Pulmonary artery endothelial cell (primary cell): ENCODE measurements at places on chromosomes 7 and 10. TPM values are rescaled to one million over a fixed set of nuclear protein-coding genes. Genes with fewer than 3 reads are reported as not detected.
A peak's percentile ranks its signal among the peaks of the same experiment; 100 is the strongest.

DNA sequence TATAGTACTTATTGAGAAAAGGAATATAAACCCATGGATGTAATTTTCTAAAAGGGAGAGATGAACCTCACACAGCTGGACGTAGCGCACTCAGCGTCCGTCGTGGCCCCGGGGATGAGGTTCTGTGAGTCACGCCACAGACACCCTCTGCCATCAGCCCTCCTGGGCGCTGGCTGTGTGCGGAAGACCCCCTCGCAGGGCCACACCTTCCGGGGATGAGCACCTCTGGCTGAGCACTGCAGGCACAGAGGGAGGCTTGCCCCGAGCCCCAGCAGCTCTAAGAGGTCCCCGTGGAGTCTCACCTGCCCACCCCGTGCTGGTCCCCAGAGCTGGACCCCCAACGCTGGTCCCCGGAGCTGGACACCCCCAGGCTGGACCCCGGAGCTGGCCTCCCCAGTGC, 215.8 kb downstream of the PTPRN2 start:
- no peak for DNase-seq

GRCh38 chr7:31113660-31114059, 61.6 kb downstream of the ADCYAP1R1 start:
- no peak for DNase-seq

- no peak for DNase-seq
These were observed 3.2 kb downstream of the HHEX start for GRCh38 chr10:92692697-92693533.

GRCh38 chr10:104376784-104377300, 23.2 kb downstream of the CFAP58 start:
- no peak for DNase-seq

- DNase-seq, result no peak
These were observed 10.8 kb downstream of the ATP6V0E2 start for GRCh38 chr7:149884541-149884940.

DNA sequence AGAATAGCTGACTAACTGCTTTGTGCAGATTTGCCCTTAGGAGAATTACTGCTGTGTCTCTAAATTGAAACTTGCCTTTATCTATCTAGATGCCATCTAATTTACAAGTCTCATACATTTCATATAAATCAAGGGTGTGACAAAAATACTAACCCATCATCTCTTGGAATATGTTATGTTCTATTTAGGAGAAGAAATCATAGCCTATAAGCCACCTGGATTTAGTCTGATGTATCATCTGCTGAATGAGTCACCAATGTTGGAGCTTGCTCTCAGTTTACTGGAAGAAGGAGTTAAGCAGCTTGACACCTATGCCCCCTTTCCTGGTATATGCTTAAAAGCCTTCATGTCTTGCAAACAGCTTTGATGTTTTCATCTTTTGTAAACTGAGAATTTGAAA, 43.5 kb downstream of the NUP205 start:
- DNase-seq, result no peak

DNA sequence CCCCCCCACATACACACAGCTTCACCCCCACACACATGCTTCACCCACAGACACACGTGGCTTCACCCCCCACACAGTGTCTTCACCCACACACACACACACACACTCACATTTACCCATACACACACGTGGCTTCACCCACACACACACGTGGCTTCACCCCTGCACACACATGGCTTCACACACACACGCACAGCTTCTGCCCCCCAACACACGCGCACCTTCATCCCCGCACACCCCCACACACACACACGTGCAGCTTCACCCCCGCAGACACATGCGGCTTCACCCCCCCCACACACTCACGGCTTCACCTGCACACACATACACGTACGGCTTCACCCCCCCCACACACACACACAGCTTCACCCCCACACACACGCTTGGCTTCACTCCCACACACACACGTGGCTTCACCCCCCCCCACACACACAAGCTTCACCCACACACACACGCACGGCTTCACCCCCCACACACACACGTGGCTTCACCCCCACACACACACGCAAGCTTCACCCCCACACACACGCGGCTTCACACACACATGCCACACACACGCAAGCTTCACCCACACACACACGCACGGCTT, 82.4 kb downstream of the NKX6-2 start:
- no peak for DNase-seq

DNA sequence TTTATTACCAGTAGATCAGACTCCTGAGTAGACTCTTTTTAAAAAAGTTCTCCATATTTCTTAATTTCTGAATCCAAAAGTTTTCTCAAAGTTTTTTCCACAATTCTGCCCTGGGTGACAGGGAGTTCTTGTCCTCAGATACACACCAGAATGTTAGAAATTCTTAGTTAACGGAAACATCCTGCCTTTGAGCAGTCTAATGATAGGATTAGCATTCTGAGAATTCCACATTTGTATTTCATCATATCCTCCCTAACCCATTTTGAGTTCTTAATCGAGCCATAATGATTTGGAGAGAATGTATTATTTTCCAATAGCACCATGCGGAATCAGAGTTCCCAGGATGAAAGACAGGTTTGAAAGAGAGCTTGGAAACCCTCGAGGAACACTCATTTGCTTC, 28.9 kb upstream of the MRPS33 start:
- no peak for DNase-seq

DNA sequence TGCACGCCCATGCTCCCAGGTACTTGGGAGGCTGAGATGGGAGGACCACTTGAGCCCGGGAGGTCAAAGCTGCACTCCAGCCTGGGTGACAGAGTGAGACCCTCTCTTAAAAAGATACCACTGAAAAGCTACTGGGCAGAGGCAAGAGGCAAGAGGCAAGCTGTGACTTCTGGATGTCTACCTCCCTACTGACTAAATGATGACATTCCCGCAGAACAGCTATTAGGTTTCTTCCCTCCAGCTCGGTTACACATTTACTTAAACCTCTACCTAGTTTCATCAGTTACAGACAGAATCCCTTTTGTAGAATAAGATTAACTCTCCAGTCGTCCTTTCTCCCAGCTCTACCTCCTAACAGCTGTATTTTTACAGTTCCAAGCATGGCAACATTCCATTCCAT, 21.2 kb downstream of the RHEB start:
- DNase-seq, result no peak

DNA sequence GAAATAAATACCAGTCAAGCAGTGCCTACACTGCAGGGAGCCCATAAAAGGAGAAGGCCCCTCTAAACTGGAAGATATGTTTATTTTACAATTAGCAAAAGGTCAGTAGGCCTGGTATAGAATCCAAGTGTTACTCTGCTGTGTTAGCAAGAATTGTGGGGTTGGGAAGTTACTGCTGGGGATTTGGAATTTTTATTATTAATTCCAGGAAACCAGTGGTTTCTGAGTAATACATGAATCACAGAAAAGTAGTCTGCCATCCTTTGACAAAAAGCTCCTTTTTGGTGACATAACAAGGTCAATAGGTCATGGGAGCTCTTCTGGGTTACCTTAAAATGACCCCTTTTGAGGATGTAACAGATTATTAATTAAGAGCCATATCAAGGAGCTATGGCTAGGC, 67.4 kb downstream of the ZNF92 start:
- DNase-seq, result peak; percentile 51

DNA sequence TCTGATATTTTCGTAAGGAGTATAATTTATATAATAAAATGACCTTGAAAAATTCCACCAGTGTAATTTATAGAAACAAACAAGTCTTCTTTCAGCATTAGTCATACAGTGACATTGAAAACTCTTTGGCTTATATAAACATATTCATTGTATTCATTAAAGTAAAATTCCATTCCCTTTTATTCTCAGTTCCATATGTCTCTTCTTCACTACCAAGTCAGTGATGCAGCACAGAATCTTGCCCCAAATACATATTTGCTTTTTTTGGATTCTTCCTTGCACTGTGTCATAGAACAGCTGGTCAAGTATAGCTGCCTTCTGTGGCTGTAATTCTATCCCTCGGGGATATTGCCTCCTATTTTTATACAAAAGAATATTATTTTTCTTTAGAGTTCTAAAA, 884.5 kb upstream of the POT1 start:
- no peak for DNase-seq

DNA sequence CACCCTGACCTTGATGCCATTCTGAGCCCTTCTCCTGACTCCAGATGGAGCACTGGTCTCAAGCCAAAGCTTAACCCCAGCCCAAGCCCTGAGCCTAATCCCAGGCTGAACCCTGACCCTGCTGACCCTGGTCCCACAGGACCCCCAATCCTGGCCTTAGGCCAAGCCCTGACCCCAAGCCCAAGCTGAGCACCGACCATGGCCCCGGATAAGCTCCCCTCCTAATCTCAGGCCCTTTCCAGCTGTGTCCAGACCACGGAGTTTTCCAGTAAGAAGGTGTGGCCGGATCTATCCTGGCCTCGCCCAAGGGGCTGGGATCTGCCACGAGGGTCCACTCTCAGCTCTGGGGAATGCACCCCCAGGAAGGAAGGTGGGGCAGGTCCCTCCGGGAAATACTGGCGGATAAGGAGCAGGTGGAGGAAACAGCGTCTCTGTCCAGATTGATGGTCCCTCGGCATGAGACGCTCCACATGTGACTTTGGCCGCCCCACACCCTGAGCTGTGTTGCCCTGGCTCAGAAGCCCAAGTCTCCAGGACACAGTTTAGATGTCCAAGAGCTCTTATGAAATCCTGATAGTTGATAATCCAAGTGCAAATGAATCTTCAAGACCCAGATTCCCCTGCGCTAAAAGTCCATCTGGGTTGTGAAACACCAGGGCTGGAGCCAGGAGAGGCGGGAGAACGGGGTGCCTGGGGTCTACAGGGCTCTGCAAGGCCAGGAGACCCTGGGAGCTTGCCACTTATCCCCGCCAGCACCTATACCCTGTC, 10.4 kb downstream of the ELN start:
- DNase-seq, result no peak

- no peak for DNase-seq
These were observed 63.6 kb upstream of the BMPER start for GRCh38 chr7:33841705-33842129.

DNA sequence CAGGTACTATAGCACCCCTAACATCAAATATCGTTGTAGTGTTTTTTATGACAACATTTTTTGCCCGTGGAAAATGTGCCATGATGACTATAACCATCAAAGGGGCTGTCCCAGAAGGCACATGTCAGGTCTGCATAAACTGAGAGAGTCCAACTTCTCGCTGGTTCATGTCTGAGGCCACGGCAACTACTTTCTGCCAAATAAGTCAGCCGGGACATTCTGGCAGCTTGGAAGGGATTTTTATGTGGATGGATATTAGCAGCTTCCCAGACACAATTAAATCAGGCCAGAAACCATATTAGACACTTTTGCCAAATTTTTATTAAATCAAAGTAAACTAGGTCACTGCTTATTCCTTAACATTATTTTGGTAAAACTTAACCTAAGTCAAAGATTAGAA, 477.4 kb upstream of the FZD8 start:
- DNase-seq, result no peak

DNA sequence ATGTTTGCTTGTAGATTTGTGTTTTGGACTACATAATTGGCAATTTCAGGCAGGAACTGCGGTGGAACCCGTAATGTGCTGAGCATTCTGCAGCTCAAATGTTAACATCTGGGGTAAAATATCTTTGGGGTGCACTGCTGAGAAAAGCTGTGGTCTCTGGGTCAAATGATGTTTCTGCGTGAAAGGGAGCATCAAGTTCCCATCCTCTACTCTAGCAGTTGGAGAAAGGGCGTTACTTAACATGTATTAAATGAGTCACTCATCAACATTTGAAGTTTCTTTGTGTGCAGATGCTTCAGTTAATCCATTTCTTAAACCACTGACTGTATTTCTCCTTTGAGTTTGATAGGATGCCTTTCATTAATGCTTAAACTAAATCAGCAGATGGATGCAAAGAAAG, 273.1 kb upstream of the PITRM1 start:
- no peak for DNase-seq

DNA sequence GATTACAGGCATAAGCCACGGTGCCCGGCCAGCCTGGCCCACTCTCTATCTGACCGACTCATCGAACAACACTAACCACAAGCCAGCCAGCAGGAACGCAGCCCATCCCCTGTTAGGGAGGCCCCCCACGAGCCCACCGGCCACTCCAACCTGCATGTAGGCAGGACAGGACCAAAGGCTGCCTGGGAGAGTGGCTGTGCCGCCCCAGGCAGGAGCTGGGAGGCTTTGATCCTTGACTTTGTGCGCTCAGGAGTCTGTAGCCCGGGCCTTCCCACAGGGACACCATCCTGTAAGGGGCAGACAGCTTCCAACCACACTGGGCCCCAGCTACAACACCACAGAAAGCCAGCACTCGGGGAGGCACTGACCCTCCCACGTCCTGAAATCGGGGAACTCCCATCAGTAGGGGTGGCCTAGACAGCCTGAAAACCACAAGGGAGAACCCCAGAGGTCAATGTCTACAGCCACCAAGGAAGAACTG, 29.4 kb downstream of the GRID1 start:
- DNase-seq, result no peak

GRCh38 chr10:12909836-12910185, 91.7 kb downstream of the CCDC3 start:
- no peak for DNase-seq

- no peak for DNase-seq
These were observed 64.3 kb upstream of the RET start for GRCh38 chr10:43012578-43012977.

DNA sequence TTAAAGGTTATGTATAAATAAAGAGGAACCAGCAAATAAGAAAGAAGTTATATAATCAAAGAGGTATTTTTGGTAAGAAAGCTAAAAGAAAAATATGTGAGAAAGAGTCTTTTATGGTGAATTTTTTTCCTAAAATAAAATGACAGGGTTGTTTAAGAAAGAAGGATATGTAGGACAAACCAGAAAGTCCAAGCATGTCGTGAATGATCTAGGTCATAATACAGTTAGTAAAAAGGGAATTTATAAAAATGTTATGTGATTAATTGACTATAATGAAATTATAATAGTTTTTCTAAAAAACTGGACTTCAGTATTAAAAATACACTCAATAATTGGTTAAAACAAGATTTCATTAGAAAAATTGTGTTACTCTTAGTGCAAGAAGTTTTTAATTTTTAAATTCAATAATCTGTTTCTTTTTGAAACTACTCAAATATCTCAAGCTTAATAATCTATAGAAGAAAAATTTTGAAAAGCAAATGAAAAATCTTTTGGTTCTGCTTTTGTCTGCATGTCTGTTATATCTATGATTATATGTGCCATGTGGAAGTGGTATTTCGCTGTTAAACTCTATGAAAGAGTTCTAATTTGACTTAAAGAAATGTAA, 23.3 kb downstream of the AVL9 start:
- DNase-seq, result no peak

GRCh38 chr7:106057962-106058927, 53.9 kb downstream of the SYPL1 start:
- DNase-seq, result no peak

- DNase-seq, result no peak
These were observed 412.0 kb downstream of the CNTNAP2 start for GRCh38 chr7:146528581-146528980.

GRCh38 chr10:71832967-71833366, 18.1 kb downstream of the PSAP start:
- no peak for DNase-seq

GRCh38 chr7:40437498-40437897, 302.7 kb downstream of the SUGCT start:
- DNase-seq, result peak; percentile 48

The UNCX gene
- not detected in 2 replicates for total RNA-seq

The COL28A1 gene
- not detected in 2 replicates for total RNA-seq

The LLCFC1 gene
- total RNA-seq, result not detected in 2 replicates

The PON1 gene
- not detected in 2 replicates for total RNA-seq

The CYP26C1 gene
- total RNA-seq, result 0.33 and 0.56 TPM in 2 replicates

The IL2RA gene
- total RNA-seq, result not detected in 2 replicates

The FEZF1 gene
- not detected in 2 replicates for total RNA-seq

The TAF3 gene
- total RNA-seq, result 1.6 and 2.4 TPM in 2 replicates

The PLAC9 gene
- total RNA-seq, result 5.3 and 8.2 TPM in 2 replicates

The DGKI gene
- total RNA-seq, result 0.33 and 0.53 TPM in 2 replicates

The NME8 gene
- not detected in 2 replicates for total RNA-seq
